Bladder microvascular endothelial cell (primary cell): ENCODE measurements at places on chromosomes 7 and 10. TPM values are rescaled to one million over a fixed set of nuclear protein-coding genes. Genes with fewer than 3 reads are reported as not detected.

Gene PBLD
- 1.8 and 3.5 TPM in 2 replicates for total RNA-seq

Gene ZNF511
- total RNA-seq: 17.3 and 20.9 TPM in 2 replicates

Gene SPDYE2B
- total RNA-seq: not detected in 2 replicates

Gene CTNNA3
- 0.16 TPM in 1 of 2 replicates, not detected in the other for total RNA-seq

Gene FAM237B
- not detected in 2 replicates for total RNA-seq

Gene ZNF277
- total RNA-seq: 34.2 and 35.2 TPM in 2 replicates

Gene TFEC
- 8.5 and 8.6 TPM in 2 replicates for total RNA-seq
